ENCODE measurements at places on chromosomes 13 and 19.

DNA sequence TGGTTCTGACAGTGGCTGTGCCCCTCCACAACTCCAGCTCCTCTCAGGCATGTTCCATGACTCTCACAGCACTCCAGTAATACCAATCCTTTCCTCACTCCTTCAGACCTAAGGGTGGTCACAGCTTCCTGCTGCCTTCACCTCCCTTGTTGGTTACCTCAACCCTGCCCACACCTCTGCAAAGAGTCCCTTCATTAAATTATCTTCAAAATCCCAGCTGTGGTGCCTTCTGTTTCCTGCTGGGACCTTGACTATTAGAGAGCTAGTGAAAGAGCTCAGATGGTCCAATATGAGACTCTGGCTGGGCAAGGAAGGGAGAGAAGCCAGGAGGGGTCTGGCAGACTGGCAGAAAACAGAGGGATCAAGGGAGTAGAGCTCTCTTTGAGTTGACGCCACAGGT, 26.1 kb downstream of the DEDD2 start:
- no peak for DNase-seq

DNA sequence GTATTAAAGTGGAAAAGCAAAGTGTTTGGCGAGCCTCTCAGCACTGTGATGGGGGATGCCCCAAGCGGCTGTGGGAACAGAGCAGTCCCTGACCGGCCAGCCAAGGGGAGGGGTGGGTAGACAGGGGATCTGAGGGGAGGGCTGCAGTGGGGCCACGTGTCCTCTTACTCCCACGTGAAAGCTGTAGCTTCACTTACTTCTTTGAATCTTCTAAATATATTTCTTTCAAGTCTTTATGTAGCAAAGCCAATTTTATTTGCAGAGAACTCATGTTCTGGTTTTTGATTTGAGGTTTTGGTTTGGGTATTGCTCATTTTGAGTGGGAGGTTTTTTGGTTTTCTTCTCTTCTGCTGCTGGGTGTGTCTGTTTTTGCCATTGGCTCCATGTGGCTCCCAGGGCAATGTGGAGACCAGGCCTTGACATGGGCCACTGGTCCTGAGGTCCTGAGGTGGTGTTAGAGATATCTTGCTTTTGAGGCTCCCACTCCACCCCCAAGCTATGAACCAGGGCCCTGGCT, 17.7 kb upstream of the OVOL3 start:
- no peak for DNase-seq

- DNase-seq, result no peak
Observed at GRCh38 chr19:35963514-35963913, 27.3 kb downstream of the LRFN3 start.

GRCh38 chr19:290372-291005, 714 bp downstream of the PLPP2 start:
- DNase-seq, result no peak

GRCh38 chr13:48151363-48152161, 56.7 kb upstream of the MED4 start:
- no peak for DNase-seq

GRCh38 chr13:67328895-67329294, 98.8 kb upstream of the PCDH9 start:
- no peak for DNase-seq

All from CD8-positive, alpha-beta memory T cell (primary cell).